ENCODE measurements at places on chromosomes 12 and 14.

- no peak for DNase-seq
These were observed 43.4 kb downstream of the SAMD4A start for GRCh38 chr14:54610051-54610977.

GRCh38 chr12:46839232-46839631 lies 13.4 kb upstream of the SLC38A4 start:
- DNase-seq = no peak

- peak; percentile 55 for DNase-seq
These were observed 87.7 kb upstream of the FOXN3 start for GRCh38 chr14:89504602-89505313.

DNA sequence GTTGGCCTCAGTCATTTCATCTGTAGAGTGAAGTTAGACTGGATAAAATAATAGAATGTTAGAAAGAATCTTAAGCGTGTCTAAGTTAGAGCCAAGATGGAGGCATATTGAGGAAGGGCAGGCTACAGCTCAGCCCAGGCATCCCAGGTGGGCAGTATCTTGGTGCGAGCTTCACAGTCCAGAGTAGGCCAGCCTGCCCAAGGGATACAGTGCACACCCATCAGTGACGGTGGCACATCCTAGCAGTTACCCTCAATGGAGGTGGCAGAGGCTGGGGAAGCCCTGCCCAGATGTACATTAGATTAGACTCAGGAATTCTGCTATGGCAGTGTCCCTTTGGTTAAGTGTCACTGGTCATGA lies 21.5 kb downstream of the TULP3 start:
- no peak for DNase-seq

DNA sequence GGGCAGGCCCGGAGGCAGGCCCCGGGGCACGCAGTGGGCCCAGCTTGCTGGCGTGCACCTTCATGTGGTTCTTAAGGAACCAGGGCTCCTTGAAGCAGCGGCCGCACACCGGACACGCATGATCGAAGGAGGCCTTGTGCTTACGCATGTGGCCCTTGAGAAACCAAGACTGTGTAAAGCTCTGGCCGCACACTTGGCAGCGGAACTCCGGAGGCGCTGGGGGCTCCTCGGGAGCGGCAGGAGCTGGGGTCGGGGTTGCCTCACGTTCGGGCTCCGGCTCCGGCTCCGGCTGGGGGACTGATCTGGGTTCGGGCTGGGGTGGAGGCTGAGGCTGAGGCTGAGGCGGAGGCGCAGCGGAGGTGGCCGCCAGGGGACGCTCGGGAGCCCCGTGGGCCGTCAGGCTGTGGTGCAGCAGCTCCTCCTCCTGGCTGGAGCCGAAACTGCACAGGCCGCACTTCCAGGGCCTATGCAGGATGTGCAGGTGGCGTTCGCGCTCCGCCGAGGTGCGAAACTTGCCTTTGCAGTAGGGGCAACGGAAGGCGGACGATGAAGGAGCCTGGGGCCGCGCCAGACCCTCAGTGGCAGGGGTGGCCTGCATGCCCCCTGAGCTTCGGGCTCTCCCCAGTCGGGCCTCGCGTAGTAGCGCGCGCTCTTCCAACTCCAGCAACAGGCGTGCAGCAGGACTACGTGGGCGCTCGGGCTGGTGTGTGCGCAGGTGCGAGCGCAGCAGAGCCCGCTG lies 6.0 kb downstream of the ZNF219 start:
- DNase-seq = peak; percentile 55

- no peak for DNase-seq
These were observed 7.4 kb upstream of the HOXC6 start for GRCh38 chr12:54020591-54021405.

GRCh38 chr14:51597261-51598001 lies 54.3 kb upstream of the FRMD6 start:
- no peak for DNase-seq

- peak; percentile 91 for DNase-seq
These were observed 1.3 kb downstream of the ZC3H10 start for GRCh38 chr12:56119361-56119796.

DNA sequence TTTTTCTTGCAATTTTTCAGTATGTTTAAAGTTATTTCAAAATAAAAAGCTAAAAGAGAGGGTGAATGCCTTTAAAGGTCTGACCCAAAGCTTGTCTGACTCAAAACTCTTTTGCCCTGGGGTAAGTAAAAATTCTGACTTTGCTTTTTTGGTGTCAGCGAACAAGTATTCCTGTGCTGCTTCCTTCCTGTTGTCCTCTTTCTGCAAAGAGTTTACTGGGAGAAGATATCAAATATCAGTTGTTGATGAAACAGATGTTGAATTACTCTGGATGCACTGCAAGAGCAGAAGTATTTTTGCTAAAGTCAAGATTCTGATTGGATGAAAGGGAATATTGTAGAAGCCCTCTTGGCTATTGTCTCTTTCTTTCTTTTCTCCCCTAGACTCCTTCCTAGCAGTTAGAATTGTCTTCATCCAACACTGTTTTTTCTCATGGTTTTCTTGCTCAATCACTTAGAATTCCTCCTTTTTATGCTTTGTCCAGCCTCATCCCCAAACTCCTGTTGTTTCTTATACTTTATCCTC lies 62.0 kb downstream of the DACT1 start:
- no peak for DNase-seq

DNA sequence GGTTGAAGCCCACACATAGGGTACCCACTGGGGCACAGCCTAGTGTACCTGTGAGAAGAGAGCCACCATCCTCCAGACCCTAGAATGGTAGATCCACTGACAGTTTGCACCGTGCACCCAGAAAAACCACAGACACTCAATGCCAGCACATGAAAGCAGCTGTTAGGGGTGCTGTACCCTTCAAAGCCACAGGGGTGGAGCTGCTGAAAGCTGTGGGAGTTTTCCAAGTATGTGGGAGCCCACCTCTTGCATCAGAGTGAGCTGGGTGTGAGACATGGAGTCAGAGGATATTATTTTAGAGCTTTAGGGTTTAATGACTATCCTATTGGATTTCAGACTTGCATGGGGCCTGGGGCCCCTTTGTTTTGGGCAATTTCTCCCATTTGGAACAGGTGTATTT lies 30.5 kb downstream of the TSPAN19 start:
- DNase-seq = no peak

- no peak for DNase-seq
These were observed 1888.1 kb upstream of the SEL1L start for GRCh38 chr14:83421711-83422110.

- DNase-seq = no peak
These were observed 9.4 kb downstream of the PSMB5 start for GRCh38 chr14:23025151-23025814.

- peak; percentile 35 for DNase-seq
These were observed 46.7 kb downstream of the TMCC3 start for GRCh38 chr12:94603434-94604365.

DNA sequence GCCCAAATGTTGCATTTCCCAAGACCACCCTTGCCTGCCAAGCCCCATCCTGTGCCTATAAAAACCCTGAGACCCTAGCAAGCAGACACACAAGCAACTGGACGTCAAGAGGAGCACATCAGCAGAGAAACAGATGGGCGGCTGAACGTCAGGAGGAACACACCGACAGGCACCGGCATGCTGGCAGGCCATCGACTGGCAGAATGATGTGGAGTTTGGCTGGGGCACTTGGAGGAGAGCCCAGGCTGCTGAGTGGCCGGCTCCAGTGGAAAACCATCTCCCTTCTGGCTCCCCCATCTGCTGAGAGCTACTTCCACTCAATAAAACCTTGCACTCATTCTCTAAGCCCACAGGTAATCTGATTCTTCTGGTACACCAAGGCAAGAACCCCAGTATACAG lies 130.1 kb downstream of the SLC41A2 start:
- no peak for DNase-seq

DNA sequence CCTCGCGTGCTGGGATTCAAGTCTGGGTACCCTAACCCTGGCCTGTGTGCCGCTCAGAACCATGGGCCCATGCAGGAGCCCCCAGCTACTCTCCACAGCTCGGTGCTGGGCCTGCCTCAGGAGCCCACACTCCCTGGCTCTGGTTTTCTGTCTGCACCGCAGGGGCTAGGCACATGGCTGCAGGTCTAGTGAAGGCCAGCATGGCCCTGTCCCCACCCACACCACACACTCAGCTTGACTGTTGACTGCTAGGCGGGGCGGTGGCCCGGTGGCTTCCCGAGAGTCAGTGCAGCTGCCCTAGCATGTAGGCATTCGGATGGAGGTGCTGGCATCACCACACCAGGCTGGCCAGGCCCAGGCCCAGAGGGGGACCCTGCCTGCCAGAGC lies 7.9 kb downstream of the INF2 start:
- DNase-seq = no peak

DNA sequence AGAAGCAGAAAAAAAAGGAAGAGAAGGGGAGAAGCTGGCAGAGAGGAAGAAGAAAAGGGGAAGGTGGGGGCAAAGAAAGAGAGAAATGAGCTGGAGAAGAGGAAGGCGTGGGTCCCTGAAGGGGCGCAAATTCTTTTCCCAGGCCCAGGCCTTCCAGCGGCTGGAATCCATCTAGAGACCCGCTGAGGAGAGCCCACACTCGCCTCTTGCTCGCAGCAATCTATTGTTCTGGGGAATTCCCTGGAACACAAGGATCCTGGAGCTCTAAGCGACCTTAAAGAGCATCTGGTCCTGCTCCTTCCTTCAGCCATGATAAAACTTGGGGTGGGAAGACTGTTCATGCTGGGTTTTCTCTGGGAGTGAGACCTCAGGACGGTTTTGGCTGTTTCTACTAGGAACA lies 41.2 kb upstream of the FKBP4 start:
- no peak for DNase-seq

DNA sequence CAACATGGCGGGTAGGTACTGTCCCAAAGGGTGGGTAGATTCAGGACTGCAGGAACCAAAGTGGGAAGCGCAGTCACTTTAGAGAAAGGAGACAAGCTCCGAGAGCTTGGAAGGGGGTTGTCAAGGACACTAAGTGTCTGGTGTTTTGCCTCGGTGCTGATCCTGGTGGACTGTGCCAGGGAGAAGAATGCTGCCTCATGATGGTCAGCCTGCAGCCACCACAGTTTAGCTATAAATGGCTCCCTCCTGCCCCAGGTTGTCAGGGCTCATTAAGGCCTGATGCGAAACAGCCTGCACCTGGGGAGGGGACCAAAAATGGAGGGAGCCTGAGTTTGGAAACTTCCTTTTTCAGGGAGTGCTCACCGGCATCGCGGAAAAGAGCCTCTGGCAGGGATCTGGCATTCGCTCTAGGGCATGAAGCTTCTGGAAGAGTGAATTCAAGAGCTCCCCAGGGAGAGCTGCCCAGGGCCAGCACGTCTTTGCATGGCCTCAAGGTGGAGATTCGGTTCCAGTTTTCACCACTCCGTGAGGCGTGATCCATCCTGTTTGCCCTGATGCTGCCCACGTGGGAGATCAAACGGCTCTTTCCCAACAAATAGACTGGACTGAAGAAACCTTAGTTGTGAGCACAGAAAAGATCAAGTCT lies 164.0 kb downstream of the FOXN3 start:
- no peak for DNase-seq

DNA sequence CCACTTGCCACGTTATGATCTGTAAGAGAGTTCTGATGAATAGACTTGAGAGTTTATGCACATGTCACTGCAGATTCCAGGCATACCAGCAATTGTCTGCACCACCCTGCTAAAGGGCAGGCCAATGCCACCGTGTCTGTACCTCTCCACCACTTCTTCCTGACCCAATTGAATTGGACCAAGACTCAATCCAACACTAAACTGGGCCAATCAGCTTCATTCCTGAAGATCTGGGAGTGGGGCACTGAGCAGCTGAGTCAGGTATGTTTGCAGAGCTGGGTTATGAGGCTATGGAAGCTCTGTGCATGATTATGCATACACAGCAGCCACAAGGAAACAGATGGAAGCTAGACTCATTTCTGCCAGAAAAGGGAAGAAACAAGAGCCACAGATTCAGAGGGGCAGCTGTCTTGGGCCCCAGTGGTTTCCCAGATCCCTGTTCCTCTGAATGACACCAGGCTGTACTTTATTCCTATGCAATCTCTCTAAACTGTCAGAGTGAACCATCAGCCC lies 28.0 kb downstream of the DAO start:
- peak; percentile 99 for DNase-seq

DNA sequence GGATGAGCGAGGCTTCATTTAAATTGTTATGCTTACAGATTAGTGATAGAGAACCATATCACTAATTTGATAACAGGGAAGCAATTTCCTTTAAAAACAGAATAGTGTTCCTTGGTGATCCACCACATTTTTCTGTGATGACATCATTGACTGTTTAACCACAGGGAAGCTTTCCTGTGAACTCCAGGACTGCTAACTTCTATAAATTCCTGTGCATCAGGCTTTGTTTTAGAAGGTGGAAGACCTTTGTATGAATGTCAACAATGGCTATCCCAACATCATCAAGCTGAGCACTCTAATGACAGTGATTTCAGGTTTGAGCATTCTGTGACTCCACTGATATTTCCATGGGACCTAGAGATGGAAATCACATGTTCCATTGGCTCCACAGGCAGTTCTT lies 177.1 kb downstream of the RMST start:
- DNase-seq = no peak

DNA sequence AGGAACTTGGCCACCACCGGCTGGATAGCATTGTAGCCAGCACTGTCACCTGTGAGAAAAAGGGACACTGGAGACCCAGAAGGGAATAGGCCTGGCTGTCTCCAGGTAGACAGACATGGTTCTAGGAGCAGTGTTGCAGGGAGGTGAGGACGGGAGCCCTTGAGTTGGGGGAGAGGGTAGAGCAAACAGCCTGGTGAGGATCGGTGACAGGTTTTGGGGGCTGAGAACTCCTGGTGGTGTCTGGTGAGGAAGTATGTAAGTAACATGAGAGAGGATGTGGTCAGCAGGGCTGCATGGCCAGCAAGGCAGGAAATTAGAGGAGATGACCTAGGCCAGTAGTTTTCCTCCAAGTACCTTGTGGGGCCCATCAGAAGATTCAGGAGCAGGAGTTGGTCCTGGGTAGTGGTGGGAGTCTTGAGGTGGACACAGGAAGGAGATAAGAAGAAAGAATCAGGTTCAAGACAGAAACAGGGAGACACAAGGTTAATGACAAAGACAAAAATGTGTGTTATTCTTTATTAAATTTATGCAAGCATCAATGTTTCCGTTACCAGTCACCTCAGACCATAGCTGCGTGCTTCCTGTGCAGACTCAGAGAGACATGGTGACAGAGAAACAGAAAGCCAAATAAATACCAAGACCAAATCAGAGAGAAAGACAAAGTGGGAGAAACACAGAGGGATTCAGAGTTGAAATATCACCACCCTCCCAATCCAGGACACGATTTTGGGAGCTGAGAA lies at the start of gene ARHGAP9:
ARHGAP9 (minus strand) TSS at position 491 of the 740 bp plus-strand sequence; CDS start at position 31, 460 bp downstream.
- DNase-seq = no peak

DNA sequence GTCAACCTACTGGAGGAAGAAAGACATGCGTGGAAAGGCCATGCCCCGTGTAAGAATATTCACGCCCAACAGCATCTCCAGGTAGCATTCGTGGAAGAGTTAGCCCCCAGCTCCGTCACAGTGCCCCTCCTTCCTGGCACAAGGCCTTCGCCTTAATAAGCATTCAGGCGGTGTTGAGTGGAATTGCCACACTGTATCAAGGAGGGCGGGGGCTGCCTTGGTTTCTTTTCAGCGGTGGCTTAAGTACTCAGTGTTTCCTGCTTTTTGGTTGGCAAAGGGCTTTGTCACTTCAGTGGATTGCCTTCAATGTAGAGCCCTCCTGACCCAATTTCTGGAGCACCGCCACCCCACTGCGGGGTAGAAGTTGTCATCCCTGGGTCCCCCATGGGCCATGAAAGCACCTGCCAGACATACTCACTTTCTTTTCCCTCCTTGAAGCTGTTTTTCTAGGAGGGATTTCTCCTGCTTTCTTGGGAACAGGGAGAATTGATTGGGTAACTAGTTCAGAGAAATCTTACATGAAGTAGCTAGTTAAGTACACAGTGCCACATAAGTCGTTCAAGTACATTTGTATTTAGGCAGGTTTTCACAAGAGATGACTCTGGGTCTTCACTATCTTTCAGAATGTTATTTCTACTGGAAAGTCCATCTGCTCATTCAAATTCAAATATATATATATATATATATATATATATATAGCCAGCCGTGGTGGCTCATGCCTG lies 65.5 kb upstream of the STON2 start:
- no peak for DNase-seq

Measured in Kasumi-1 (cell line).